ENCODE measurements at places on chromosomes 11 and 22. TPM values are rescaled to one million over a fixed set of nuclear protein-coding genes. Genes with fewer than 3 reads are reported as not detected.

Gene NXPE2
- total RNA-seq = 0.22 TPM

Gene RGL4
- total RNA-seq = 0.24 TPM

Gene TPBGL
- total RNA-seq = 0.08 TPM

Gene EXPH5
- total RNA-seq = 0.46 TPM

GRCh38 chr11:43278193-43278956, 33.4 kb upstream of the API5 start:
- no peak for DNase-seq

Gene MTFP1
- 10.2 TPM for total RNA-seq

Gene OR5A1
- not detected for total RNA-seq
